ENCODE measurements at places on chromosomes 1 and 21.

DNA sequence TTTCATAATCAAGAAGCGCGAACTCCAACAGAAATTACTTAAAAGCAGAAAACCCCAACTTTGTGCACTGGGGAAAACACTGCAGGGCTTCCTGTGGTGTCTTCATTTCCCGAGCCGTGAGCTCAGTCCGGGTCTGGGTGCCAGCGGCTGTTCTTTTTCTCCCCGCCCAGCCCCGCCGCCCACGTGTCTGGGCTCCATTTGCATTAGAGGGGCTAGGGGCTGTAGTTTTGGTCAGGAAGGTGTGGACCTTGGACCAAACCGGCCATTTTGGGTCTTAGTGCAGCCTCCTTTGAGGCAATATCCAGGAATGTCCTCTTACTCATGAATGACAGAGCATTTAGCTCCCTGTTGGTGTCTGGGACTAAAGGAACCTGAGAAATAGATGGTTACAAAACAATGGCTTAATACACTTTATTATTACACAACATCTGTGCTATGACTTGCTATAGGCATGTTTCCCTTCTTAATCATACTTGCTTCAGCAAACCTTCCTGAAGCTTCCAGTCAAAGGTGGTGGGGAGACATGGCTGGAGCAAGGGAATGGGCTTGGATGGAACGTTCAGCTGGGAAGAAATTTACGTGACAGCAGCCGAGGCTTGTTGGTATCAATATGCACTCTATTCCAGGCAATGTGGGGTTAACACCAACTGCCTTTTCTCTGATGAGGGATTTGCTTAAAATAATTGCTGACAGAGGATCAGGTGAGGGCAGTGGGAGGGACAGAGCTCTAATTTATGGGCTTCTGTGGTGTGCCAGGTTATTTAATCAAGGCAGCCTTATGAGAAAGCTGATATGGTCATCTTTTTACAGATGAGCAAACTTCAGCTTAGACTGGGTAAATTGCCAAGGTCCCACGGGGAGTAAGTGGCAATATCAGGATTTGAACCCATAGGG is 1.1 kb downstream of the AGTRAP start:
- peak; percentile 97 for DNase-seq

DNA sequence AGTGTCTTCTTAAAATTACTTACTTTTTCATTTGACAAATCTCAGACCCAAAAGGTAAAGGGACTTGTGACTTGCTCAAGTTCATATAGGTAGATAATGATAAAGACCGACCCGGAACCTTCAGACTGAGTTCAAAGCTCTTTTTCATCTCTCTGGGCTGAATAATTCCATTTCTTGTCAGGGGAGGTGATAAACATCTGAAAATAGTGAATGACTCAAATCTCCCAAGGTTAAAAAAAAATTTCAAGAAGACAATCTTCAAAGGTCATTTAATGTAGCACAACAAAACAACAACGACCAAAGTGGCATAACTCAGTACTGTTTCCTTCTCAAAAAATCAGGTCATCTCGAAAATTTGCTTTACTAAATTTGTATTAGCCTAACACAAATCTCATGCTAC is 20.6 kb downstream of the LUZP1 start:
- DNase-seq = no peak

DNA sequence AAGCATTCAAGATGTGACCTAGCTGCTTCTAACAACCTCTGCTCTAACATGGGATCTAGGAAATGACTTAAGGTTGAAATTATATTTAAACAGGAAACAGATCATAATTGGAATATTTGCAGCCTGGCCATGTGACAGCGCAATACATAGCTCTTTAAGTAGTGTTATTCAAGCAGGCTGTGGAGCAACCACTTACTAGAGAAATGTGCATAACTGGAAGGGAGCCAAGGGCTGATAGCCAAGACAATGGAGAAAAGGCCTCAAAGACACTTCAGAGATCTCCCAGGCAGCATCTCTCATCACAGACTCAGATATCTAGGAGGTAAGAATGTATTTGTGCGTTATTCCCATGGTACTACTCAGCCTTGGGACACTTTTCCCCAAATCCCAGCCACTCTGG is 823.0 kb upstream of the PRMT6 start:
- no peak for DNase-seq

DNA sequence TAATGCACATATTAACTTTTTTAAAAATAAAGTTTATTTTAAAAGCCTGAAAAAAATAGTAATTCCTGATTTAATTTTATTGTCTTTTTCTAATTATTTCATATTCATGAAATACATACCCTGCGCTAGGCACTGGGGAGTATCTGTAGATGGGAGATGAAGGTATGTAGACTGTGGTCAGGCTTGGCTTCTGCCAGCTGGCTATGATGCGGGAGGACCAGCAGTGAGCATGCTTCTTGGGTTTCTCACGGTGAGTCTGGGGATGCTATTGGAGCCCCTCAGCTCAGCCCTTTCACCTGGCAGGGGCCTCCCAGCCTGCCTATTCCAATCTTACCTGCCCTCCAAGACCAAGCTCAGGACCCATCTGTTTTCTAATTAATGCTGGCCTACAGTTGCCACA is 138.4 kb downstream of the NOS1AP start:
- no peak for DNase-seq

GRCh38 chr1:205102404-205102803 is 18.1 kb upstream of the TMEM81 start:
- DNase-seq = no peak

DNA sequence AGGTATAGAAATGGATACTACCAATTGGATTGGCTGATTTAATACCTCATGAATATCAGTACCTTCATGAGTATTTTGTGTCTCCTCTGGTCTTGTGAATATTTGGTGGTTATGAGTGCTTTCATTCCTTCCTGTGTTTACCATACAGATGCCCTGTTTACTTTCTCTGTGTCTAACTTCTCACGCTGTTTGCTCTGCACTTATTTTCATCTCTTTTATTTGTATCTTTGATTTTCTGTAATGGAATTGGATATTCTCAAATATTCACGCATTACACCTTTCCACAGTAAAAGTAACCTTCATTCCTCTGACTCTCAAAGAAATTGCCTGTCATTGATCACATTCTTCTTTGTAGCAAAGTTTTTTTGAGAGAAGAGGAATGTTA is 16.8 kb downstream of the CNST start:
- DNase-seq = no peak

DNA sequence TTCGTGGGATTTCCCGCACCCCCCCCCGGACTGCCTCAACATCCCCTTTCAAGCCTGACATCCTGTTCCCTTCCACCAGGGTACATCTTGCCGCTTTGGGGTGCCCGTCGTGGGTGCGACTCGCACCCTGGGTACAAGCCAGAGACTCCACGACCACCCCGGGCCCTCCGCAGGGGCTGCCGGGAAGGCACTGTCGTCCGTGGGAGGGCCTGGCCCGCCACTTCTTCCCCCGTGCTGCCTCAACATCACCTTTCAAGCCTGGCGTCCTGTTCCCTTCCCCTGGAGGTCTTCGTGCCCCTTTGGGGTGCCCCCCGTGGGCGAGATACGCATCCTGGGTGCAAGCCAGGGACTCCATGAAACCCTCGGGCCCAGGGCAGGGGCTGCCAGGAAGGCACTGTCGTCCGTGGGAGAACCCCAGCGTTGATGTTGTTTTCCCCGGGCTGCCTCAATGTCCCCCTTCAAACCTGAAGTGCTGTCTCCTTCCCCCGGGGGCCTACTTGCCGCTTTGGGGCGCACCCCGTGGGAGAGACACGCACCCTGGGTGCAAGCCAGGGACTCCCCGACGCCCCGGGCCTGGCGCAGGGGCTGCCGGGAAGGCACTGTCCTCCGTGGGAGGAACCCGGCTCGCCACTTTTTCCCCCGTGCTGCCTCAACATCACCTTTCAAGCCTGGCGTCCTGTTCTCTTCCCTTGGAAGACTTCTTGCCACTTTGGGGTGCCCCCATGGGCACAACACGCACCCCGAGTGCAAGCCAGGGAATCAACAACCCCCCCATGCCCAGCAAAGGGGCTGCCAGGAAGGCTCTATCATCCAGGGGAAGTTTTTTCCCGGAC is 138.6 kb downstream of the LIPI start:
- no peak for DNase-seq

GRCh38 chr1:42214447-42214871 is 49.9 kb upstream of the GUCA2A start:
- peak; percentile 27 for DNase-seq

GRCh38 chr21:45353200-45353599 is 51.8 kb upstream of the COL18A1 start:
- DNase-seq = no peak

GRCh38 chr1:151964510-151964909 is 29.1 kb downstream of the S100A10 start:
- DNase-seq = no peak

DNA sequence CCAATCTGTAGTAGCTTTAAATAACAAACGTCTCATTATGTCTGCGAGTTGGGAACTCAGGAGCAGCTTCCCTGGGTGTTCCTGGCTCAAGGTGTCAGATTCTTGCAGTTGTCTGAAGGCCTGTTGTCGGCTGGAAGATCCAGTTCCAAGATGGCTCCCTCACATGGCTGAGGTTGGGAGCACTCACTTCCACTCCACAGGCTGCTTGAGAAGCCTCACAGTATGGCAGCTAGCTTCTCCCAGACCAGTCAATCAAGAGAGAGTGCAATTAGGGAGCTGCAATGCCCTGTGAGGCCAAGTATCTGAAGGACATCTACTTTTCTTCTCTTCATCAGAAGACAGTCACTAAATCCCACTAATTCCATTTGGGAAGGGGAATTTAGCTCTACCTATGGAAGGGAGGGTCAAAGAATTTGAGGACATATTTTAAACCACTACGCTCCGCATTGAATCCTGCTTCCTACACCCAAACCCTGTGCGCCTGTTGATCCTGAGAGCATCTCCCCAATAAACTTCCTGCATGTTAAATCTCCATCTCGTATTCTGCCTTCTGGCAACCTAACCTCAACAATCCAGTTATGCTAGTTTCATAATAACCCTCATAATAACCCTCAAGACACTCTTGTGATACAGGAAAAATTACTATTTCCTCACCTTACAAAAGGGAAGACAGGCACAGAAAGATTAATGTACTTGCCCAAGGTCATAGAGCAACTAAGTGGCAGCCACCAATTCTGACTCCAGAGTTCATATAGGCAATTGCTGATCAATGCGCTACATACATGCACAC is 3.6 kb upstream of the VPS26C start:
- no peak for DNase-seq

GRCh38 chr1:185463011-185463410 is 146.0 kb upstream of the IVNS1ABP start:
- DNase-seq = no peak

- DNase-seq = no peak
Measured at GRCh38 chr1:162882248-162882674, 21.3 kb upstream of the CCDC190 start.

DNA sequence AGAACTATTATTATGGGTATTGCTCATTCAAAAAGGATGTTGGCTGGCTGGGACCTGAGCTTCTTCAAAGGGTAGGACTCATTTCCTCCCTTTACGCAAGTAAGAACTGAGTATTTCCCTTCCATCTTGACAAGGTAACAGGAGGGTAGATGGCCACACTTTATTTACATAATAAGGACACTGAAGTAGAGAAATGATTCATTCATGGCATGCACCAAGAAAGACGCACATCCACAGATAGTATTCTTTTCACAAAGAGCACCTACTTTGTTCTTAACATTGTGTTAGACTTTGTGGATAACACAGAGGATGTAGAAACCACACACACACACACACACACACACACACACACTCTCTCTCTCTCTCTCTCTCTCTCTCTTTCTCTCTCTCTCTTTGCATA is 82.9 kb downstream of the FAM78B start:
- DNase-seq = no peak

GRCh38 chr1:116763116-116763786 is 9.0 kb downstream of the CD2 start:
- no peak for DNase-seq

DNA sequence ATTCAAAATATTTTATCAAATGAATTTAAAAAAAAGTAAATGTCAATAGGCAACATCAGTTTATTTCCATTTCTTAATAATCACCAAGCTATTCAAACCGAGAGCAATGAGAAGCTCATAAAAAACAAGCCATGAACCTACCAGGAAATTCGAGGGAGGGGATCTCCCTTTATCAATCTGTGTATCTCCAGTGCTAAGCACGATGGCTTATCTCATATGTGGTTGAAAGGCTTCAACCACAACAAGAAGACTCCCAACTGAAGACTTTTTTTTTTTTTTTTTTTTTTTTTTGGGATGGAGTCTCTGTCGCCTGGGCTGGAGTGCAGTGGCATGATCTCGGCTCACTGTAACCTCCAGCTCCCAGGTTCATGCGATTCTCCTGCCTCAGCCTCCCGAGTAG is 833.3 kb downstream of the USP25 start:
- DNase-seq = no peak

DNA sequence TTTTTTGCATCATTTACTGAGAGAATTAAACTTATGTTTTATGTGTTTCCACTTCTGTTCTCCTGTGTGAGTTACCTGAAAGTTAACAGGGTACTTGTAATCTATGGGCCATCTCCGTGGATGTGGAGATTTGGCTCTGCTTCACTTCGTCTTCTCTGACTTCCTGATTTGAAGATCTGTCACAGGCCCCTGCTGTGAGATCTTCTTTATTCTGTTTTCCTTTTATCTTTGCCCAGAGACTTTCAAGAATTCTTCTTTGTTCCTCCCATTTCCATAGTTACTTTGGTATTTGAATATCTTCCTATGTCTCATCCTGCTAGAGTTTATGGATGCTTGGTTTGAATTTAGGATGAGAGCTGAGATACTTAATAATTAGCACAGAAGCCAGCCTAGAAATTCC is 35.4 kb upstream of the PKN2 start:
- no peak for DNase-seq

All from suppressor macrophage treated with lipopolysaccharide for 4 hours (primary cell).